Activated CD8-positive, alpha-beta memory T cell treated with anti-CD3 and anti-CD28 coated beads for 48 hours (primary cell): ENCODE measurements at places on chromosomes 16 and 17.

GRCh38 chr17:73657473-73658116, 13.3 kb upstream of the SDK2 start:
- DNase-seq, result no peak

GRCh38 chr16:57859331-57859730, 57.0 kb upstream of the KIFC3 start:
- no peak for DNase-seq

- no peak for DNase-seq
Observed at GRCh38 chr17:81384929-81385319, 10.3 kb upstream of the BAHCC1 start.

DNA sequence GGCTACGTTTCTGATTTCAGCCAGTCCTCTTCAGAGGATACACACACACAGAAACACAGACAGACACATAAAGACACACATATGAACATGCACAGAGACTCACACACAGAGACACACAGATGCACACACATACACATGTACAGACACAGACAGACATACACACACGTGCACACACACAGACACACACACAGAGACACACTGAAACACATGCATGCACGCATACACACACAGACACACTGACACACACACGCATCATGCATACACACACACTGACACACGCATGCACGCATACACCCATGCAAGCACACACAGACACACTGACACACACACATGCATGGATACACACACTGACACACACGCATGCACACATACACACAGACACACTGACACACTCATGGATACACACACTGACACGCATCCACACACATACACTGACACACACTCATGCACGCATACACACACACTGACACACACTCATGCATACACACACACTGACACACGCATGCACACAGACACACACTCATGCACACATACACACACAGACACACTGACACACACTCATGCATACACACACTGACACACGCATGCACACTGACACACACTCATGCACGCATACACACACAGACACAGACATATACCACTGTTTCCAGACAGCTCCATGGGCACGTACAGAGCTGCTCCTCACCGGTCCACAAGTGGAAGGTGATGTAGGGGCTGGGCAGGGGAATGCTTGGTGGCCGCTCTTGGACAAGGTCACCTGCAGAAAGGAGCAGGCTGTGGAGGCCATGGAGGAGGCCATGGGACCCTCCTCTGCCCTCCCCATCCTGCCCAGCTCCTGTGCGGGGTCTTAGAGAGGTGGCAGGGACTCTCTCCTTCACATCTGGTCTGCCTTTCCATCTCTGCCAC, 30.1 kb upstream of the MFSD6L start:
- DNase-seq, result no peak
